CD4-positive, alpha-beta T cell treated with Interleukin-15 for 1 hour (primary cell): ENCODE measurements at places on chromosomes 16 and 17.

DNA sequence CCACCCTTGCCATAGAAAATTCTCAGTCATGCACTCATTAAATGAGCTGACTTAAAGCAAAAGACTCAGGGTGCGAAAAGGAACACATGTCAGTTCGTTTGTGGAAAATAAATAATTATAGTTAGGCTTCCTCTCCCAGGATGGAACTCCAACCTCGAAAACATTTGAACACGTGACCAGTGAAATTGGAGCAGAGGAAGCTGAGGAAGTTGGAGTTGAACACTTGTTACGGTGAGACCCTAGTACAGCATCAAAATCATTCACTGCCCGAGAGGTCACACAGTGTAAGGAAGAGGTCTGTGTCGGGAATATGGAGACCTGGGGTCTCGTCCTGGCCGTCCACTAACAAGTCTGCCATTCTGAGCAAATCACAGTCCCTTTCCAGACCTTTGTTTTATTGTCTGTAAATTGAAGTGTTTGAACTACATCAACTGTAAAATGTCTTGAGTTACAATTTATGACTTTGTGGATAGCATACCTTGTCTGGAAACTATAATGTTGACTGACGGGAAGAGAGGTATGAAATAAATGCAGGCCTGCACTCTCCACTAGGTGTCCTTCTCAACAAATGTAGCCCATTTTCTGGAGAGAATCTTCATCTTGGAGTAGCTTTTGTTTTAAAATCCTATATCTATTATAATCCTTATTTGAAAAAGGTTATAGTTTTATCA lies 7.7 kb downstream of the PSMD7 start:
- DNase-seq = no peak

- no peak for DNase-seq
Measured at GRCh38 chr16:87954826-87955225, 3.6 kb downstream of the BANP start.

DNA sequence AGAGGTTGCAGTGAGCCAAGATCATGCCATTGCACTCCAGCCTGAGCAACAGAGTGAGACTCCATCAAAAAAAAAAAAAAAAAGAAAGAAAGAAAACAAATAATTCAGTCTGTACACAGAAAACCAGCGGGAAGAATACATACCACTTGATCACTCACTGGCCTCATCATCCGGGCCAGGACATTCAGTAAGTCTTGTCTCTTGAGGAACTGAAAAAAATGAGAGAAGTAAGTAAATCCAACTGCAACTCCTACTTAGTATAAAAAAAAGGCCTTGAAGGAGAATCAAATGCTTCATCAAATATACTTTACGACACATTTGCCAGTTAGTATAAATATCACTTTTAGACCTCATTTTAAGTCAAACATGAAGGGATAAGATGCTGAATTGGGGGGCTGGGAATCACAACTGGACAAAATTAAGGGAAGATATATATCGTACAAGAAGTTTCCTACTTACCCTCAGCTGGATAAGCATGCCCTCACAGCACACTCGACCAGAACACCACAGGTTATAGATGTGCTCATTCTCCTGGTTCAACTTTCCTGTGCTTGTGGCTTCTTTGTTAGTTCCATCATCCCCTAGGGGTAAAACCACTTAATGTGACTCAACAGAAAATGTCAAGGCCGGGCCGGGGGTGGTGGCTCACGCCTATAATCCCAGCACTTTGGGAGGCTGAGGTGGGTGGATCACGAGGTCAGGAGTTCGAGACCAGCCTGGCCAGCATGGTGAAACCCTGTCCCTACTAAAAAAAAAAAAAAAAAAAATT lies 12.4 kb downstream of the CCDC47 start:
- no peak for DNase-seq

GRCh38 chr17:60832151-60832585 lies 154.5 kb downstream of the BCAS3 start:
- no peak for DNase-seq

DNA sequence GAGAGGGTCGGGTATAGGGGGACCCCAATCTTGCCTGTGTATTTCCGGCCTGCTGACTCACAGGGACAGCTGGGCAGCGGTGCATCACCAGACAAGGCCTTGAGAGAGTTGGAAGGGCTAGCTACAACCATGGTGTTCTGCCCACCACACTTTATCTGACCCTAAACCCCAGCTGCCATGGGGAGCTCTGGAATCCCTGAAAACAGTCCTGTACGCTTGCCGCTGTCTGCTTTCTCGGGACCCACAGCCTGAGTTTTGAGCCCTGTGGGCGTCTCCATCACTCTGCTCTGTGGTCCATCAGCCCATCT lies 100.4 kb upstream of the GSE1 start:
- DNase-seq = no peak

GRCh38 chr16:54980821-54981220 lies 50.2 kb downstream of the IRX5 start:
- no peak for DNase-seq

- DNase-seq = no peak
Measured at GRCh38 chr17:48747445-48748363, 19.2 kb upstream of the HOXB13 start.

GRCh38 chr17:19270704-19271611 lies 33.8 kb downstream of the EPN2 start:
- no peak for DNase-seq

GRCh38 chr16:15691046-15691445 lies 41.0 kb downstream of the NDE1 start:
- no peak for DNase-seq
